ENCODE measurements at places on chromosomes 2 and 18. TPM values are rescaled to one million over a fixed set of nuclear protein-coding genes. Genes with fewer than 3 reads are reported as not detected.

DNA sequence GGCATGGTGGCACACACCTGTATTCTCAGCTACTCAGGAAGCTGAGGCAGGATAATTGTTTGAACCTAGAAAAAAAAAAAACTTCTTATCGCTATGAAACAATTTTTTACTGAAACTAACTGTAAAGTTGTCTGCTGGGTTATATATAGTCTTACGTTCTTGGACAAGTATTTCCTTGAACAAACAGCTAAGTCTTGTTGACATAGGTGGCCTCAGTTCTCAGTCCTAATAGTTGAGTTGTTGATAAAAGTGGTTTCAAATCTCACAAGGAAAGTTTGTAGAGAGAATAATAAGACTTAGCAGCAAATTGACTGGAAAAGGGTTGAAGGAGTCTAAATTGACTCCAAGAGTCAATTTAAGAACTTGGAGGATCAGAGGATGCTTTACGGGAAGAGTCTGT is 166.5 kb upstream of the KCNJ3 start:
- no peak for DNase-seq

Gene NOL4
- 0.68 TPM for total RNA-seq

Gene MAT2A
- 63.8 TPM for total RNA-seq

Gene HOXD1
- total RNA-seq = 3.0 TPM

Gene RESP18
- not detected for total RNA-seq

DNA sequence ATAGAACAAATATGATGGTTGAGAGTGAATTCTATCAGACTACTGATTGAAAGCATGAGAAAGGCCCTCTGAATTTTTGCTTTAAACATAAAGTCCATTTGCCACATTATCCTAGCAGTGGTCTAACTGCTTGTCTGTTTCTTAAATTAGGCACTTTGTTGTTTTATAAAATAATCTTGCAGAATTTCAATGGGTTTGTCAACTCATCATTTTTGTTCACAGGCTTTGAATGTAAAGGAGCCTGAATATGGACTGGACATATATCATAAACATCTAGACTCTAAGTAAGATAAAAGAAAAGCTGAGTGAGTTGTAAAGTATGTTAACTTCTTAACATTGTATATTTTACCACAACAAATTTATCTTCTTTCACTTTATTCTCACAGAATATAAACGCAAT is 845.9 kb downstream of the SUCLG1 start:
- no peak for DNase-seq

DNA sequence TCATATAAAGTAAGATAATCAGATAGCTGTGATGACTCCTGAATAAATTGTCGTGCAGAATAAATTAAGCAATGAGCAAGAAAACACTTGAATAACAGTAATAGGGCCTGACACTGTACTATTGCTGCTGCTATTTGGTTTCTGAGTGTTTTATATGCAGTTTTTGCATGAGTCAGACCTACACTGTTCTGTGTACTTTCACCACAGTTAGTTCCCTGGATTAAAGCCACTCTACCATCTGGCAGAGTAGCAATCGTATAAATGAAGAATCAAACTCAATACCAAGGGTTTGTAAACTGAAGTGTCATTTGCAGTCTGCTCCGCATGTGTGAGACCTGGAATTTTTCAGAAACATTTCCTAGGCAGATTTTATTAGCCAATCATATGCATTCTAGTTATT is 398.6 kb upstream of the CDH7 start:
- DNase-seq = no peak

Gene ARHGEF4
- 1.5 TPM for total RNA-seq

GRCh38 chr2:187013058-187013457 is 164.1 kb upstream of the ZSWIM2 start:
- DNase-seq = peak; percentile 11

- DNase-seq = peak; percentile 56
Measured at GRCh38 chr2:84971510-84972206, 697 bp downstream of the KCMF1 start.

GRCh38 chr2:99545604-99546003 is 55.8 kb upstream of the REV1 start:
- no peak for DNase-seq

Gene MERTK
- 0.57 TPM for total RNA-seq

GRCh38 chr2:65576861-65577601 is 144.6 kb upstream of the SPRED2 start:
- peak; percentile 84 for DNase-seq

GRCh38 chr2:105802587-105802986 is 57.9 kb downstream of the NCK2 start:
- DNase-seq = peak; percentile 45

DNA sequence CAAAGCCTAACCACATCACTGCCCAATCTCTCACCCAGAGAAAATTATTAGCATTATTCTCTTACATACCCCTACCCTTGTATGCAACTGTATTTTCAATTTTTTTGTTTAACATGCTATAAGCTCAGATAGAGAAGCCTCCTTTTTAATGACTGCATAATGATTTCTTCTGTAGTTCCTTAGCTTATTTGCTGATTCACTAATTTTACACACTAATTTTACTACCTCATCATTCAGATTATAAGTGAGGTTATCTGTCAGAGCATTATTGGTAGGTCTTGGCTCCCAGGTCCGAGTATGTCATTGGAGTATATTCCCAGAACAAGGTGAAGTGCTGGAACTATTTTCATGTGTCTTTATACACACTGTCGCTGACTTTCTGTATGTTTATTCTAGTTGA is 45.4 kb downstream of the RHBDD1 start:
- no peak for DNase-seq

Gene SERPINB12
- total RNA-seq = not detected

- no peak for DNase-seq
Measured at GRCh38 chr2:151498178-151498577, 88.5 kb downstream of the RIF1 start.

DNA sequence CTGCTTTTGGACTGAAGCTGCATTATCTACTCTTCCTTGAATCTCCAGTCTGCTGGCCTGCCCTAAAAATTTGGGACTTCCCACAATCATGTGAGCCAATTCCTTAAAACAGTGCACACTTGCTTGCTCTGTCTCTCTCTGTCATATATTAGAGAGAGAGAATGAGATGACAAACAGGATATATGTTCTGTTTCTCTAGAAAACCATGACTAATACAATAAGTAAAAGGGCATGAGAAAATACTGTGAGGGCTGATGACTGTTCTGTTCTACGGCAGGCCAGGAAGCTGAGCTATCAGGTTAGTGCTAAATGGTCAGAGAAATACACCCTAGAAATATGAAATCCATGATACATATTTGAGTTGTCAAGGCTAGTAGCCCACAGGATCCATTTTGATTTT is 1896.8 kb upstream of the CELF4 start:
- DNase-seq = no peak

- no peak for DNase-seq
Measured at GRCh38 chr2:189762229-189762550, 402 bp downstream of the OSGEPL1 start.

- peak; percentile 73 for DNase-seq
Measured at GRCh38 chr2:15640261-15640711, 48.6 kb downstream of the DDX1 start.

Gene CXCR2
- not detected for total RNA-seq

GRCh38 chr2:147096671-147097070 is 748.2 kb upstream of the ACVR2A start:
- no peak for DNase-seq

DNA sequence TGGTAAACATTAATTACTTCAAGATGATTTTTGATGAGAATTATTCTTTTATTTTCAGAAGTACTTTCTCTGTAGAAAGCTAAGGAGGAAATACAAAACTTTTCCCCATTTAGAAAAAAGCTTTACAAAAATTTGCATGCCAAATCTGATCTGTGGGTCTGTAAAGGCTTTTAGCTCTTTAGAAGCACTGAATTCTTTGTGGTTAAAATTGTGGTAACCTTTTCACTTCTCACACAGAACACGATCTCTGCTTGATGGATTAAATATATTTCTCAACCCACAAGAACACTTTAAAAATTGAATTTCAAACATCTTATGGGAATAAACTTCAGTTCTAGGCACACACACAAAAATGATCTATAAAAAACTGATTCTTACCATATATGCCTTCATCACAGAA is 63.7 kb downstream of the VIL1 start:
- DNase-seq = no peak

DNA sequence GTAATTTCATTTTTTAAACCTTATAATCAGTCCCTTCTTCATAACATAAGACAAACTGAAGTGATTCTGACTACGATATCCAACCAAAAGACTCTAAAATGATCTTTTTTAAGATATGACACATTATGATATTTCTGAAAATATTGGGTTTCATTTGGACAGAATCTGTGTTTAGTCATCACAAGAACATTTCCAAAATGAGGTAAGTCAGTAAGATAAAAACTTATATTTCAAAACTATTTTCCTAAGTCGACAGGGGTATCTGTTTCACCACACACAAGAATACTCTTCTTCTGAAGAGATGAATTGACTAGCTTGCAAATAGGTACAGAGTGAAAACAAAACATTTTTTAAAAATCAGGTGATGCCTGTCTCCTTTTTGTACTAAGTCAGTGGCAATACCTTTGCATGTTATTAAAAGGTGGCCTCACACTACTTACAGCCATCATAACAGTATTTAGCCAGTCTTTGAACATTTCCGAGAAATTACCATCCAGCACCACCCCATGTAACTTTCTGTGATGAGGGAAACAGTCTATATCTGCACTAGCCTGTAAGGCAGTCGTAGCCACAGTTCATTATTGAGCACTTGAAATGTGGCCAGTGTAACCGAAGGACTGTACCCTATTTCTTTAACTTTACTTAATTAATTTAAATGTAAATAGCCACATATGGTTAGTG is 13.5 kb downstream of the STK39 start:
- no peak for DNase-seq

Gene PLGLB1
- 1.3 TPM for total RNA-seq

Gene COMMD1
- total RNA-seq = 56.6 TPM

DNA sequence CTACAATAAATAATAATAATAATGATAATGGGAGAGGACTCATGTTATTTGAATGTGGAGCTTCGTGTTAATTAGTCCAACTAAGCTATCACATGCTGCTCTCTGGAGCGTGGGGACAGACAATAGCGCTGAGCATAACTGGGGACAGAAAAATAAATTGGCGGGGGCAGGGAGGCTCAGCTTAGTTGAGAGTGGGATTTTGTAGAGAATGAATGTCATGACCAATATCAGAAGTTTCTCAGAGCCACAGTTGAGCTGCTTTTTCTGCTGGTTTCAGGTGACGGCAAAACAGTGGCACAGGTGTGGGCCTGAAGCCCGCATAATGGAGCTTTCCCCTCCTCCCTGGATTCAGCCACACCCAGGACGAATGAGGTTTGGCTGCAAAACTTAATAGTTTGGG is 111.1 kb upstream of the CAB39 start:
- DNase-seq = no peak

Gene LOXL3
- 62.0 TPM for total RNA-seq

Gene ZBTB7C
- 0.21 TPM for total RNA-seq

- DNase-seq = no peak
Measured at GRCh38 chr18:39345321-39345720, 1779.7 kb upstream of the CELF4 start.

DNA sequence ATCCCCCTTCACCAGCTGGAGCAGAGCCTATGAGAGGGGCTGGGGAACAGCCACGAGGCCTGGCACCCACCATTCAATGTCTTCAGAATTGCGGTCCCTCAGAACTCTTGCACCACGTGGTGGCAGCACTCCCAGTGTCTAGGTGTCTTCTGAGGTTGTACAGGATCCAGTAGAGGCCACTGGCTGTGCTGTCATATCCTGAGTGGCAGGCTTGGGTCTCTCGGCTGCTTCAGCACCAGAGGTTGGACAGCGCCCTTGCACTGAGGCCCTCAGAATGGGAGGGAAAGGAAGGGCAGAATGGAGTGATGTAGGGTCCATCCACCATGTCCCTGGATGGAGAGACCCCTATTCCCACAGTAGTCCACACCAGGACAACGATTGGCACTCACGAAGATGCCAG is 112.0 kb upstream of the TEKT4 start:
- peak; percentile 45 for DNase-seq

DNA sequence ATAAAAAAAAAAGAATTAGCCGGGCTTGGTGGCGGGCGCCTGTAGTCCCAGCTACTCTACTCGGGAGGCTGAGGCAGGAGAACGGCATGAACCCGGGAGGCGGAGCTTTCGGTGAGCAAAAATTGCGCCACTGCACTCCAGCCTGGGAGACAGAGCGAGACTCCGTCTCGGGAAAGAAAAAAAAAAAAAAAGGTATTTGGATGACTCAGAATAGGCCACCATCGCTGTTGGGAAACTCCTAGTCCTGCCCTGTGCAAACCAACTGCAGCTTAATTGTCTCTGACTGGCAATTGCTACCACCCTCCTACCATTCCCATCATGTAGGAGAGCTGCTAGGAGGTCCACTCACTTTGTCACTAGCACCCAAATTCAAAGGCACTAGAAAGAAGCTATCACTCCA is 43.5 kb downstream of the ATP8B1 start:
- peak; percentile 63 for DNase-seq

Gene CD207
- not detected for total RNA-seq

Gene HOXD3
- total RNA-seq = 10.9 TPM

DNA sequence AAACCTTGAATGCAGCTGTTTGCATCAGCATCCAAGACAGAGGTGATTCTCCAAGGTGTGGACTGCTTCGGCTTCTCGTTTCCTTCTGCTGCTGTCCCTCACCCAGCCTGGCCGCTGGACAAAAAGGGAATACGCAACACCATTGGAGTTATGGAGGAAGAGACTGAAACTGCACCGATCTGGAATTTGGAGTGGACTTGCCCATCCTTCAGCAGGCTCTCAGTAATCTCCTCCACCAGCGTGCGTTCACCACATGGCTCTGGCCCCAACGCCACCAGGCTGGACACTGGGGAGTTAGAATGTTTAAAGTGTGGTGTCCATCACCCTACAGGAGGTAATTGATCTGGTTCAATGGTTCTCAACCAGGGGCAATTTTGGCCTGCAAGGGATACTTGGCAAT is 41.4 kb upstream of the ID2 start:
- DNase-seq = no peak

GRCh38 chr2:102839668-102840388 is 78.0 kb downstream of the TMEM182 start:
- peak; percentile 12 for DNase-seq

GRCh38 chr2:219603771-219604170 is 6.1 kb downstream of the STK11IP start:
- DNase-seq = no peak

Gene SERPINB2
- total RNA-seq = 18.1 TPM

DNA sequence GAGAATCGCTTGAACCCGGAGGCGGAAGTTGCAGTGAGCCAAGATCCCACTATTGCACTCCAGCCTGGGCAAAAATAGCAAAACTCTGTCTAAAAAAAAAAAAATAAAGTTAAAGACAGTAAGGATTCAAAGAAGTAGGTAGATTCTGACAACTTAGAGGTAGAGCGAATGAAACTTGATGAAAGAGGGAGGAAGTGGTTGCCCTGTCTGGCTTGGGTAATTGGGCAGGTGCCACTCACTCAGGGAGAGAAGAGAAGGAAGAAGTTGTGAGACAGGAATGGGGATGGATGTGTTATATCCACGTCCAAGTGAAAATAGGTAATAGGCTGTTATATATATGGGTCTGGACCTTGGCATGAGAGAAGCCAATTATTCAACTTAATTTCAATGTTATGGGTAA is 26.3 kb downstream of the NDC80 start:
- DNase-seq = no peak

GRCh38 chr18:22604390-22604985 is 186.8 kb upstream of the CTAGE1 start:
- peak; percentile 16 for DNase-seq
